ENCODE measurements at places on chromosomes 3 and 15.

- no peak for DNase-seq
Observed at GRCh38 chr3:25510797-25511196, 82.7 kb downstream of the RARB start.

GRCh38 chr3:19901337-19901736 lies 32.7 kb downstream of the EFHB start:
- DNase-seq: no peak

DNA sequence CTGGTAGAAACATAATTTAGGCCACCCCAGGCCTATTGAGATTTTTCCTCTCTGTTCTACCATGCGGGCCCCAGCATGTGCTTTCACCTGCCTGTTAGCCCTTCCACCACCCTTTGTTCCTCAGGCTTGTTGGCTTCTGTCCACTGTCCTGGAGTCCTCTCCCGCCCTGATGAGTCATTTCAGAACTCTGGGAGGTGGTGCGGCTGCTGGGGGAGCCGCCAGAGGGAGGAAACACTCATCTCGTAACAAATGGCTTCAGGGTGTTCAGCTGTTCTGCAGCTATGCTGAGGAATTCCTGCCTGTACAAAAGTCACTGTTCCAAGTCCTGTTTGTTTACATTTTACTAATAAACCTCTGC lies 36.3 kb downstream of the LRTM1 start:
- no peak for DNase-seq

DNA sequence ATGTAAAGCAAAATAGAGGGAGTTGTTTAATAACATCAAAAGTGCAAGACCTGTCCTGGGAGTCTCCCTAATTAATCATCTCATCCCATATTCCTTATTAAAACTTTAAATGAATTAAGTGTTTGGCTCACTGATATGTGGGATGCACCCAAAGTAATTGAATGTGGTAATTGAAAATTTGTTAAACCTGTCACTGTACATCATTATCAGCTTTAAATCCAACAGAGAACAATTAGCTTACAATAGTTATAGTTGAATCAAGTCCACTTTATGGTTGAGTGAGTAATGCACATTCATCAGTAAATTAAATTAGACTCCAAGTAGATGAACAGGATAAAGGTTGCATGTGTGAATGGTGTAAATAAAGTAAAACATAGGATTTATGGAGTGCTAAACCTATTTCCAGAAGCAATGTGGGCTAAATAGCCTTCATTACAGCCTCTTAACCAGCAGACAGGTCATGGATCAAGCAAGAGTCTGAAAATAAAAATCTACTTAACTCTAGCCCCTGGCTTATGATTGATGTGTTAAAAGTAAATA lies 608.2 kb upstream of the CCDC54 start:
- DNase-seq: no peak

DNA sequence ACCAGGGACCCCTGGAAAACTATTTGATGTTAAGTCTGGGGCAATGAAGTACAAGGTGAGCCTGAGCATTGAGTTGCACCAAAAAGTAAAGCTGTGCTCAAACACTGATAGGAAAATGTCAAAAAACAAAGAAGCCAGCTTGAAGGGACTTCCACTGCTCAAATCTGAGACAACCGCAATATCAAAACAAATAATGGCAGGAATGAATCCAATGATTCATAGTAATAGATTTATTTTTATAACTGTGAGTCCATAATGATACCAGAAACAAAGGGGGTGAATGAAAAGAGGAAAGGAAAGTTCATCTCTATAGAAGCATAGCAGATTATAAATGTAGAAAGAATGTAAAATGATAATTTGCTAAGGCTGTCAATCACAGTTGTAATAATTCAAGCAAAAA lies 237.3 kb upstream of the ZBTB20 start:
- no peak for DNase-seq

- no peak for DNase-seq
Observed at GRCh38 chr3:43855674-43856299, 165.0 kb downstream of the ABHD5 start.

- DNase-seq: no peak
Observed at GRCh38 chr3:177068967-177069366, 128.3 kb downstream of the TBL1XR1 start.

DNA sequence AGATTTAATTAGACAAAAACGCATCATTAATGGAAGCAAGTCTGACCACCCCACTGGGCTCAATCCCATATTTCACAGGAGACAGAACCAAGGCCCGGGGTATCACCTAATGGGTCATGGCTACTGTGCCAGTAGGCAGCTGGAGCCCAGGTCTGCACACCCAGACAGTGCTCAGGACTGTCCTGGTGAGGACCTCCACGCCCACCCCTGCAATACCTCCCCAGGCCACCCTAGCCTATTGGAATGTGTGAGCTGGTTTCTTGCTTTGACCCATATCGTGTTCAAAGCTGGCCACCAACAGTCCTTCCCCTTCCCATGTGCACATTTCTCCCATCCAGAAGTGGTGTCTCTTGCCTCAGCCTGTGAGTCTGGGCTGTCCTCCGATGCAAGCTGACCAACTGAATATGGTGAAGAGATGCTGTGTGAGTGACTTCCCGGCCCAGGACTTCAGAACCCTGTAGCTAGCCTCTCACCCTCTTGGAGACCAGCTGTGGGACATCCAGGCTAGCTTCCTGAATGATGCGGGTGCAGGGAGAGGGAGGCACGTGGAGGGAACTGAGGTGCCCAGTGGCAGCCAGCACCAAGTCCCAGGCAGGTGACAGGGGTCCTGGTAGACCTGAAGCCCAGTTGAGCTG lies 19.1 kb downstream of the SLC6A20 start:
- DNase-seq: no peak

DNA sequence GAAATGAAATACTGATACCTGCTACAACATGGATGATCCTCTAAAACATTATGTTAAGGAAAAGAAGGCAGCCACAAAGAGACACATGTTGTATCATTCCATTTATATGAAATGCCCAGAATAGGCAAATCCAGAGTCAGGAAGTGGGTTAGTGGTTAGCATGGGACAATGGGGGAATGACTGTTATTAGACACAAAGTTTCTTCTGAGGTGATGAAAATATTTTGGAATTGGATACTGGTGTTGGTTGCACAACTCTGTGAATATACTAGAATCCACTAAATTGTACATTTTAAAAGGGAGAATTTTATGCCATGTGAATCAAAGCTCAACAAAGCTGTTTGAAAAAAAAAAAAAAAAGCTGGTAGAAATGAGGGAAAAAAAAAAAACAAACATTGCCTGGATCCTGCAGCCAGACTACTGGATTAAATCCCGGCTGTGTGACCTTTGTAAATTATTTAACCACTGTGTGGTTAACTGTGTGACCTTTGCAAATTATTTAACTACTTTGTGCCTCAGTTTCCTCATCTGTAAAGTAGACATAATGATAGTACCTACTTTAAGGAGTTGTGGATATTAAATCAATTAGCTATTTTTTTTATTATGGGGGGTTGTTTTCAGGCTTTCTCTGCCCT lies 75.6 kb upstream of the PRICKLE2 start:
- DNase-seq: no peak

DNA sequence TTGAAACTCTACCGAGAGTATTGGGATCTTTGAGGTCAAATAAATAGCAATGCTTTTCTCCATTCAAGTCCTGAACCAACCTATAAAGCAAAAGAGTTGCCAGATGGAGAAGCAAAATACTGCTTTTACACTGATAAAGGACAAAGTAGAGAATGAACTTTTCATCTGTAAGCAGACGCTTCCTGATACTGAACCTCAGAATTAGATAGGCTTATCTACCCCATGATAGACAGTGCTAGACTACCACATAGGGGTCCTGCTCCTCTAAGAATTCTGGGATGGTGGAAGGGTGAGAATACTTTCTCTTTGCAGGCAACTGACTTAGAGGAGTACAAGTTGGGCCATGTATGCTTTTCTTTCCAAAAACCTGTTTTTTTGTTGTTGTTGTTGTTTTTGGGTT lies 9.5 kb downstream of the SAXO2 start:
- DNase-seq: no peak

GRCh38 chr15:34124651-34125050 lies 22.8 kb downstream of the PGBD4 start:
- DNase-seq: no peak

GRCh38 chr3:144164352-144164751 lies 192.7 kb downstream of the DIPK2A start:
- no peak for DNase-seq

DNA sequence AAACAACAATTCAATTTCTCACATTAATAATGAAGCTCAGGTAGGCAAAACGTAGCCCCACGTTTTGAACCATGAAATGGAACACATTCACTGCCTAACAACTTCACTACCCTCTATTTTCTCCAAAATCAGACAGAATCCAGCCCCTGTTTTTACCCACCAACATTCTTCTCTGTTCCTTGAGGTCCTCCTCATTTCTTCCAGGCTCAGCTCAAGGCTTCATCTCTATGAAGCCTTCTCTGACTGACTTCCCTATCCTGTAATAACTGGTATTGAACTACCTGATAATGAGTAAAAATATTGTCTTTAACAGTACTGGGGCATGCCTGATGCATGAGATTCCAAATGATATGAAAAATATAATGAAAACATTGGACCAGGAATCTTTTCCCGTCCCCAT lies 2.2 kb downstream of the TFRC start:
- no peak for DNase-seq

DNA sequence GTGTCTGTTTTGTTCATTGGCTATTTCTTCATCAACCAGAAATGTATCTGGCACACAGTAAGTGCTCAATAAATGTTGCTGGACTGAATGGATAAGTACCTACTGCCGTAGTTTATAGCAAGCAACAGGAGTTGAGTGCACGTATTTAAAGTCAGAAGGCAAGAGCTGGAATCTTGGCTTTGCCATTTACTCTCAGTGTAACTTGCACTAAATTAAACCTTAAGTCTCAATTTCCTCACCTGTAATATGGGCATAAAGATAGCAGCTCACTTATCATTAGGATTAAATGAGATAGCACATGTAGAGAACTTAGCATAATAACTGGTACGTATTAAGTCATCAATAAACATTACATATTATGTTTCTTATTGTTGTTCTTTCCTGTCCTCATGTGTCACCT lies 13.0 kb upstream of the FAM174B start:
- no peak for DNase-seq

DNA sequence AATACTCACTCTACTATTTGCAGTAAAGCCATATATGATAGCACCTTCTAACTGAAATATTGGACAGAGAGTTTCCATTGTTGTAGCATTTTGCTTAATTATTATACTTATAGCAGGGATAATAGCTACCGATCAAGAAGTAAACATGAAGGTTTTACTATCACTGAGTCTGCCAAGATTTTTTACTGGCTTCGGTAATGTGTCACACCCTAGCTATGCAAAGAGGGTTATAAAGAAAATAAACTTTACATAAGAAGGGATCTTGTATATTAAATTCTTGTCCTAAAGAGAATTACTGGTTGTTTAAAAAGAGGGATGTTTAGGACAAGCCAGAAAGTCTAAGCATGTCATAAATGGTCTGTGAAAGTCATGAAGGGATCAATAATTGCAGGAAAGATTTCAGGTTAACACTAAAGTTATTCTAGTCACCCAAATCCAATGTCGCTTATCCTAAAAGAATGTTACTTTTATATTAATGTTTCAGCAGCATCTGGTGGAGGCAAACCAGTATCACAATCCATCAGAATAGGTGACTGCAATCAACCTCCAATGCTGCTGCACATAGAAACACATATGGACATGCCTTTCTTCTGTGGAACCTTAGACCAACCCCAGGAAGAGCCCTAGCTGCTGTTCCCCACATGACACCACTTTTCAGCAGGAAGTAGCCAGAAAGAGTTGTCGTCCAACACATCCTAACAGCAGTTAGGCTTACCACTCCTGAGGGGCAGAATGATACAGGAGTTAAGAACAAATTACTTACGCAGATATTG lies 62.7 kb upstream of the GK5 start:
- DNase-seq: no peak

- no peak for DNase-seq
Observed at GRCh38 chr15:52379395-52380106, 83.9 kb upstream of the MYO5C start.

DNA sequence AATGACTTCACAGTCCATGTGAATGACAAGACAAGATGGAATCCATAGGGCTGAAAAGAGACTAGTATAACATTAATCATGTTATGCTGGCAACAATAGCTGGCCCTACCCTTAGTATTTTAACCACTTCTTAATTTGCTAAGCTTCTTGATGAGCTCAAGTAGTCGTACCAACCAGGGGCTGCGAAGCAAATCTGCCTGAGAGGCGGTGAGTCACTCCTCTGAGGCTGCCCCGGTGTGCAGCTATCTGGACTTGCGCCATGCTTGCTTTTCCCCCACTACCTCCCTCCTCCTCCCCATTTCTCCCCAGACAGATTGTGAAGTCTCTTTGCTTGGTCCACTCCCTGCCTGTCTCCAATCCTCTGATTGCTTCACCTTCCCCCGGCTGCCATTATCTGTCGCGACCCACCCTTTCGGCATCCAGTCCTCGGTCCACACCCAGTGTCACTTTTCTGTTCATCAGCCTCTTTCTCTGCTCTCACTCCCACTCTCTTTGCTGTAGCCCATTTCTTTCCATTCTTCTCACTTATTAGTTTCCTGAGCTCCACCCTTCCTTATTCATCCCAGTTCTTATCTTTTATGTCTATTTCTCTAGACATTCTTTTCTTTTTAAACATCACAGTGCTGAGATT lies 42.7 kb downstream of the DUT start:
- DNase-seq: no peak

DNA sequence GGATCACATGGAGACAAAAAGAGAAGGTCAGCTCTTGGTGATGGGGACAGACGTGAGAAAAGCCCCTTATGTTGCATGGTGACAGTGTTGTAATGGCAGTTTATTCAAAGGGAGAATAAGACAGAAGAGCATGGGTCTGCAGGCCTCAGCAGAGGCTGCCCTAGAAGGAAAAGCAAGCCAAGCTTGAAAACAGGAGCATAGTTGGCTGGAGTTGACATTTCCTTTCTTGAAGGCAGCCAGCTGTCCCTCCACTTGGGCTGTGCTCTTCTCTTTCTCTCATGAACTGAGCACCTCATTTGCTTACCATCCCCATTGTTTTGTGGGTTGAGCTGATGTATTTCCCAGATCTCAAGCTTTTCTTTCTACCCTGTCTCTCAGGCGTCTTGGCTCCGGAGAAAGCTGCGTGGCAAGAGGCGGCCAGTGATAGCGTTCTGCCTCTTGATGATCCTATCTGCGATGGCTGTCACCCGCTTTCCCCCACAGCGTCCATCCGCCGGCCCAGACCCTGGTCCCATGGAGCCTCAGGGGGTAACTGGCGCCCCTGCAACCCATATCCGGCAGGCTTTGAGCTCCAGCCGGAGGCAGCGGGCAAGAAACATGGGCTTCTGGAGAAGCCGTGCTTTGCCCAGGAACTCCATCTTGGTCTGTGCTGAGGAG lies 52.9 kb downstream of the GASK1A start:
- DNase-seq: no peak
